ENCODE measurements at places on chromosomes 13 and 19.

GRCh38 chr13:31869582-31869981 lies 130.3 kb downstream of the RXFP2 start:
- DNase-seq: peak; percentile 14

- DNase-seq: no peak
Observed at GRCh38 chr13:101739382-101740178, 287.1 kb downstream of the ITGBL1 start.

DNA sequence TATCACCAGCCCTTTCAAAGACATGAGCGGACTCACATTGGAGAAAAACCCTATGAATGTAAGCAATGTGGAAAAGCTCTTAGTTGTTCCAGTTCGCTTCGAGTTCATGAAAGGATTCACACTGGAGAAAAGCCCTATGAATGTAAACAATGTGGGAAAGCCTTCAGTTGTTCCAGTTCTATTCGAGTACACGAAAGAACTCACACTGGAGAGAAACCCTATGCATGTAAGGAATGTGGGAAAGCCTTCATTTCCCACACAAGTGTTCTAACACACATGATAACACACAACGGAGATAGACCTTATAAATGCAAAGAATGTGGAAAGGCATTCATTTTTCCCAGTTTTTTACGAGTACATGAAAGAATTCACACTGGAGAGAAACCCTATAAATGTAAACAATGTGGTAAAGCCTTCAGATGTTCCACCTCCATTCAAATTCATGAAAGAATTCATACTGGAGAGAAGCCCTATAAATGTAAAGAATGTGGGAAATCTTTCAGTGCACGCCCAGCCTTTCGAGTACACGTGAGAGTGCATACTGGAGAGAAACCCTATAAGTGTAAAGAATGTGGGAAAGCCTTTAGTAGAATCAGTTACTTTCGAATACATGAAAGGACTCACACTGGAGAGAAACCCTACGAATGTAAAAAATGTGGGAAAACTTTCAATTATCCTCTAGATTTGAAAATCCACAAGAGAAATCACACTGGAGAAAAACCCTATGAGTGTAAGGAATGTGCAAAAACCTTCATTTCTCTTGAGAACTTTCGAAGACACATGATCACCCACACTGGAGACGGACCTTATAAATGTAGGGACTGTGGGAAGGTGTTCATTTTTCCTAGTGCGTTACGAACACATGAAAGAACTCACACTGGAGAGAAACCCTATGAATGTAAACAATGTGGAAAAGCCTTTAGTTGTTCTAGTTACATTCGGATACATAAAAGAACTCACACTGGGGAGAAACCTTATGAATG lies 17.6 kb downstream of the ZNF791 start:
- peak; percentile 9 for DNase-seq

- no peak for DNase-seq
Observed at GRCh38 chr13:19158006-19158405, 23.6 kb downstream of the TUBA3C start.

DNA sequence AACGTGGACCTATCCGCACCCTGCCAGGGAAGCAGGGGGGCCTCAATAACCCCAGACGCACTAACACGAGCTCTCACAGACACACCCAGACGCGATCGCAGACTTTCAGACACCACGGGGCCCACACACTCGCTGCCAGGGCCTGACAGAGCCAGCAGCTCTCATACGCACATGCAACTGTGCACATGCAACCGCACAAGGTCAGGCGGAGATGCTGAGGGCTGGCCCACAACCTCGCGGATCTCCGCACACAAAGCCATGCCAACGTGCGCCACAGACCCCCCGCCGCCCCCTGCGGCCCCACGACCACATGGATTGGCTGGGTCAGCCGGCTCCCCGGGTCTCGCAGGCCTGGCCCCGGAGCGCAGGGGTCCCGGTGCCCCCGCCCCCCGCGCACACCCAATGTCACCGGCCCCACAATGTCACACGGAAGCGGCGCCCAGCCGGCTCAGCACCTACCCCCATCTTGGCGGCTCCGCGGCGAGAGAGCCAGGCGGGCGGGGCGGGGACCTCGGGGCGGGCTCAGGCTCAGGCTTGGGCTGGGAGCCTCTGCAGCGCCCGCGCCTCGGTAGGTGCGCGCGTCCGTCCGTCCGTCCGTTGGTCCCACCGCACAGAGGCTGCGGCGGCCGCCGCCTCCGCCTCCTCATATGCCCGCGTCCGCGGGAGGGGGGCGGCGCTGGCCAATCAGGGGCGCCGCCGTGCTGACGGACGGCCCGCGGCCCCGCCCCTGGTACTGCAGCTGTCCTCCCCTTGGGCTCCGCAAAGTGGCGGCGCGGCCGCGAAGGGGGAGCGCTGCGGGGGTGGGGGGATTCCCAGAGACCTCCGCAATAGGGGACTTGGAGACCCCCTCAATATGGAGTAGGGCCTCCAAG lies at the start of gene ATP1A3:
ATP1A3 (minus strand) TSS at position 619 of the 872 bp plus-strand sequence; CDS start at position 465, 154 bp downstream.
- peak; percentile 44 for DNase-seq

DNA sequence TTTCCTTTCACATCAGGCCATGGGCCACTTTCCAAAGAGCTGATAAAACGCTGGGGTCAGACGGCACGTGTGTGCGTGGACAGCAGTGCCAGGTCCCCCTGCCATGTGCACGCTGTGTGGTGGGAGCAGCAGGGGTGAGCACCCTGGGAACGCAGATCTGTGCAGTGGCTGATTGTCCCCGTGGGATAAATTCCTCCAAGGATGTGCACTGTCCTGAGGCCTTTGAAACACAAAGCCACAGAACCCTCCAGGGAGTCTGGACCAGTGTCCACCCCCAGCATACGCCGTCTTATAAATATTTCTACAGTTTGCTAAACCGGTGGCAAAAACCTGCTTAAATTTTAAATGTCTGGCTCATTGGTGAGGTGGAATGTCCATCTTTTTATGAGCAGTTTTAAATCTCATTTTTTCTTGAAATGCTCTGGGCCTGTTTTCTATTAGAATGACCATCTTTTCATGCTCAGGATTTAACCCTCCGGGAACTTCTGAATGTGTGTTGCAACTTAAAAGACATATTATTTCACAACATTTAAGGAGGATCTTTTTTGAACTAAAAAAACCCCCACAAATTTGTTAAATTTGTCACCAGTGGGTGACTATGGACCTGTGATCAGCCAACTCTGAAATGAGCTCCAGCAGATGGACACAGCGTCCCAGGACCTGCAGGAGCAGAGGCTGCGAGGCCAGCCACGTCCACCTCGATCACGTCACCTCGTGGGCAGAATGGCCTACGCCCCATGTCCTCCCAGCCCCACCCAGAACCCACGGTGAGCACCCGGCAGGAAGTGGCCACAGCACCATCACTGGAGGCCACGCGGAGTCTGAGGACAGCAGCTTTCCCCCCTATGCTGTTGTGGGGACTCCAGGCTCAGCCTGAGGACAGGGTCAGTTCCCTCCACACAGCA lies 68.6 kb downstream of the RASA3 start:
- DNase-seq: peak; percentile 73

DNA sequence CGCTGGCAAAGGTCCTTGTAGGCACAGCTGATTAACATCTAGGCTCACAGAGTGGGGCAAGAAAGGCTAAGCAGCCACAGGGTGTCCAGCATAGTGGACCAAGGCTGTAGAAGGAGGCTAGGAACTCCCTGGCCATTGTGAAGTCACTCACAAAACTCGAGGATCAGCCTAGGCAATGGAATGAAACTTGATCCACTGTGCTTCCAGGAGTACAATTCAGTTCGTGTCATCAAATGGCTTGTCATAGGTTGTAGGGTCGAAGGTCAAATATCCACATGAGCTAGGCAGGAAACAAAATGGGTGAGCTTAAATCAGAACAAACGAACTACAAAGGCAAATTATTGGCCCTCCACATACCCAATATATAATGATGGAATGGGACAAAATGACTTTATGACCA lies 4.4 kb upstream of the FAM187B start:
- no peak for DNase-seq

GRCh38 chr13:26036383-26036782 lies 15.4 kb downstream of the SHISA2 start:
- no peak for DNase-seq

DNA sequence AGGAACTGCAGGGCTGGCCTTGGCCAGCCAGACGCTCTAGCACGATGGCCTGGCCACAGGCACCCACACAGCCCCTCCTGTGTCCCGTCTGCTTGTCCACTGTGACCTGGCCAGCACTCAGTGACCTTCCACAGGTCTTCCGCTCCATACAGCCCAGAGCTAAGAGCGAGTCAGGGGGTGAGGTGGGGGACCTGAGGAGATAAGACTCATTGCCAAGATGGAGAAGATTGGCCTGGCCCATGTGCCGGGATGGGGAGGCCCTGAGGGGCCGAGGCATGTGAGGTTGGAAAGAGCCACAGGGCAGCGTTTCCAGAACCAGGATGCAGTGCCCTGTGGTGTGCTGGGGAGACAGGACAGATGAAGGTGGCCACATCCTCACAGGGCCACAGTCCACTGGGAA lies 10.2 kb upstream of the SLC7A9 start:
- DNase-seq: no peak

GRCh38 chr13:101576977-101577376 lies 124.5 kb downstream of the ITGBL1 start:
- no peak for DNase-seq

DNA sequence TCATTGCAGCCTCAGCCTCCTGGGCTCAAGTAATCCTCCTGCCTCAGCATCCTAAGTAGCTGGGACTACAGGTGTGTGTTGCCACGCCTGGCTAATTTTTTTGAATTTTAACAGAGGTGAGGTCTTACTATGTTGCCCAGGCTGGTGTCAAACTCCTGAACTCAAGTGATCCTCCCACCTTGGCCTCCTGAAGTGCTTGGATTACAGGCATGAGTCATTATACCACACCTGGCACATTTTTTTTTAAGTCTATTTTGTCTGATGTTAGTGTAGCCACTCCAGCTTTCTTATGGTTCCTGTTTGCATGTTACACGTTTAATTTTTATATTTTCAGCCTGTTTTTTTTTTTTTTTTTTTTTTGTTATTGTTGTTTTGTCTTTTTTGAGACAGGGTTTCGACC lies 24.8 kb downstream of the KDM4B start:
- DNase-seq: no peak

- DNase-seq: no peak
Observed at GRCh38 chr19:55820037-55820436, 11.8 kb downstream of the NLRP11 start.

DNA sequence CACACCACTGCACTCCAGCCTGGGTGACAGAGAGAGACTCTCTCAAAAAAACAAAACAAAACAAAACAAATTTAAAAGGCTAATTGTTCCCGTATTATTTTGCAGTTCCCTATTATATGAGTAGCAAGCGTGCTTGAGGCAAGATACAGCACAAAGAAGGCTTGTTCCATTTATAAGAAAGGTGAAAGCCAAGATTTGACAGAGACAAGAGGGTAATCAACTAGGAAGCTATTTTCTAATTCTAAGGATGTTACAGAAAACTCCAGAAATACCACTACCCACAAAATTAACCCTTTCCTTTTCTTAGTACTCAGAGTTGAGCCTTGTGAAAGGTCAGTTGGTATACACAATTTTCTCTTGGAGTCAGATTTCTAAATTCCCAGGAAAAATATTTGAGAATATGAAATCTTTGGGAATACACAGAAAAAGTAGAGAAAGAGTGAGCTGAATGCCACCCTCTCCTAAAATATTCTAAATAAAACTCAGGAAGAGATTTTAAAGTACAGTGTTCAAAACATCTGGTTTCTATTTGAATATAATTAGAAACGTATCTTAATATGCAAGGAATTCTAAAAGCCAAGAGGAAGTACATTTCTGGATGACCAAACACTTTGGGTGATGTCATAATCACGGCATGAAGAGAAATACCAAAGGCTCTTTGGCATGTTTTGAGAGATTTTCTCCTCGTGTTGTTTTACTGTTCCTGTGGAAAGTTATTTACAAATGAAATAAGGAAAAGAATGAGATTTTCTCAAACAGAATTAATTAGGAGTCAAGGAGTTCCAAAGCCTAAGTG lies 63.0 kb upstream of the FLT1 start:
- peak; percentile 98 for DNase-seq

DNA sequence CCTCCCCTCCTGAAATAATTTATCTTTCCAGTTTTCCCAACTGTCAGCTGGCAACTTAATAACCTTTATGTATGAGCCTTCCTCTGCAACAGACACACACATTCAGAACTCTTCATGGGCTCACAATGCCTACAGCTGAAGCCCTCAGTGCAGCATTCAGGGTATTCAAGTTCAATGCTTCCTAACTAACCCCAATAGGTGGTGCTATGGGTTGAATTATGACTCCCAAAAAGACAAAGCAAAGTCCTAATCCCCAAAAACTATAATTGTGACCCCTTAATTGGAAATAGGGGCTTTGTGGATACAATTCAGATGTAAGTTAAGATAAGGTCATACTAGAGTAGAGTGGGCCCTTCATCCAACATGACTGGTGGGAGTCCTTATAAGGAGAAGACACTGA lies 202.2 kb downstream of the SUCLA2 start:
- DNase-seq: peak; percentile 22

DNA sequence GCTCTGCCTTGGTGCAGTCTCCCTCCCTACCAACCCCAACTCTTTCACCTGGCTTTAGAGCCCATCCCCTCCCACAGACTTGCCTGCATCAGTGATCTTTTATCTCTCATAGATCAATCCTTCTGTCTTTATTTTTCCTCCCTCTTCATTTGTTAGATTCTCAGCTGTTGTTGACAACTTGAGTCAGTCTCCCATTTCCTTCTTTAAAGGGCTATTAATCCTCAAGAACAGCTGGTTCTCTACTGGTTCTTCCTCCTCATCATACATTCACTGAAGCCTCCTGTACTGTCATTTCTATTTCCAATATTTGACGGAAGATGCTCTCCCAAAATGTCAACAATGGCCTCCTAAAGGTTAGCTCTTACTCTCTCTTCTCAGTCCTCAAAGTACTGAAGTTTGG lies 408.2 kb downstream of the TBC1D4 start:
- no peak for DNase-seq

DNA sequence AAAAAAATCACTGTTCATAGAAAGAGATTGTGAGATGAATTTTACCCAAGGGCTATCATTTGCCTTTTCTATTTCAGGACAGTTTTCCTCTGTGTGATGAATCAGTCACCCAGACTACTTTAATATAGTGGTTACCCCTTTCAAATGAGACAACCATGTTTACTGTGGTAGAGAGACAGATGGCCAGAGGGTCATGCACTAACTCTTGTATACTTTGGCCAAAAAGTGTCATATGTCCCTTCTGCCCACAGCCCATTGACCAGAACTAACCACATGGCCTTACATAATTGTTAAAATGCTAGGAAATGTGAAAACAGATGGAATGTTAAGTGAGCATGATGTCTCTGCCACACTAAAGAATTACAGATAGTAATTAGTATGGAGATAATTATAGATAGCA lies 498.7 kb downstream of the DACH1 start:
- DNase-seq: no peak

DNA sequence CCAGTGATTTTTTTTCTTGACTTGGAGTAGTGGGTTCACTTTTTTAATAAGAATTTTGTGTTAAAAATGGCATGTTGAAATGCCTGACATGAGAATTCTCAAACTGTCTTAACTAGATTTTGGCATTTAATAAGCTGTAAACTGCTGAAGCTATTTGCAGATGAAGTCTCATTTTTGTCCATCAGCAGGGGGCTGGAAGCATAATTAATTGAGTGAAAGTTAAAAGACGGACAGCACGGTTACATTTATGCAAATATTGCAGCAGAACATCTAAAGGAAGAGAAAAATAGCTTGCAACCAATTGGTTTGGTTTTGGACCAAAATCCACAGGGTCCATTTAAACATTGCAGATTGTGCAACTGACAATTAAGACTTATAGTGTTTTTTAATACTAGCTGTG lies 837.3 kb upstream of the KLHL1 start:
- DNase-seq: no peak

GRCh38 chr13:77878190-77878589 lies 40.4 kb downstream of the EDNRB start:
- DNase-seq: no peak

GRCh38 chr19:14089662-14090508 lies 666 bp downstream of the SAMD1 start:
- DNase-seq: peak; percentile 61

- DNase-seq: no peak
Observed at GRCh38 chr19:31326329-31327028, 22.8 kb downstream of the TSHZ3 start.

Measured in fibroblast of skin of back (primary cell).